Suppressor macrophage treated with lipopolysaccharide for 1 hour (primary cell): ENCODE measurements at places on chromosomes 2 and 18.

DNA sequence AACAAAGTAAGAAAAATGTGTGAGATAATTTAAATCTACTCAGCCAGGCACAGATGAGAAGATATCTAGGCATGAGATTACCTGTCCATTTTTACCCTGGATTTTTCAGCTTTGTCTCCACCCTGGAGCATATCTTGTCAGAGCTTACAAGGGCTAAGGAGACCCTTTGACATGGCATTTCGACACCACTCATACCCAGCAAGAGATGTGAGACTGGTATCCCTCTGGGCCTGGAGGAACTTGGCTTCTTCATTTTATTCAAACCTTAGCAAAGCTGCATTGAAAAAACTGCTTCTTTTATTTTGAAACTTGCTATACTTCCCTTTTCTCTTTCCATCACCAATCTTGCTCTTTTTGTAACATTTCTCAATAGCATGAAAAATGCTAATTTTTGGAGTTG lies 194.9 kb upstream of the HNMT start:
- no peak for DNase-seq

- DNase-seq = no peak
Observed at GRCh38 chr2:217553679-217554078, 449.1 kb downstream of the TNS1 start.

GRCh38 chr18:59038295-59039039 lies 101.2 kb upstream of the SEC11C start:
- DNase-seq = no peak

- DNase-seq = no peak
Observed at GRCh38 chr2:42639340-42640077, 71.1 kb downstream of the MTA3 start.

- DNase-seq = no peak
Observed at GRCh38 chr2:215779912-215780311, 233.4 kb downstream of the MREG start.

- DNase-seq = no peak
Observed at GRCh38 chr2:115219296-115219695, 776.9 kb downstream of the DPP10 start.

- no peak for DNase-seq
Observed at GRCh38 chr2:136178941-136179601, 61.1 kb upstream of the CXCR4 start.

DNA sequence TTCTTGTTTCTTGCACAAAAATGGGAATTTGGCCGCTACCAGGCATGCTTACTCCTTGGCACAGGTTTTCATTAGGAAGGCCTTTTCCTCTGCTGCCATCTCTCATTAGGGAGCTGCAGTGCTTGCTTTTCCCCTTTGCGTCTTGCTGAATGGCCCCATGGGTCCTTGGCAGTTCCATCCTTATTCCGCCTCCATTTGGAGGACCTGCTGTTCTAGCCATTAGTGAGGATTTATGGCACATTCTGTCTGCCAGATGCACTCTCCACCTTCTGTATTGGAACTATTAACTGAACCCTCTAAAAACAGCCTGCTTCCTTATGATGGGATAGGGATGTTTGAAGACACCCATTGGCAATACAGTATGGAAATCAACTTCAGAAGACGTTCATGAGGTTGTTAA lies 103.5 kb upstream of the NOSTRIN start:
- DNase-seq = no peak

- no peak for DNase-seq
Observed at GRCh38 chr2:18927525-18928232, 338.3 kb upstream of the NT5C1B start.

- no peak for DNase-seq
Observed at GRCh38 chr2:48566592-48567310, 36.8 kb downstream of the STON1 start.

DNA sequence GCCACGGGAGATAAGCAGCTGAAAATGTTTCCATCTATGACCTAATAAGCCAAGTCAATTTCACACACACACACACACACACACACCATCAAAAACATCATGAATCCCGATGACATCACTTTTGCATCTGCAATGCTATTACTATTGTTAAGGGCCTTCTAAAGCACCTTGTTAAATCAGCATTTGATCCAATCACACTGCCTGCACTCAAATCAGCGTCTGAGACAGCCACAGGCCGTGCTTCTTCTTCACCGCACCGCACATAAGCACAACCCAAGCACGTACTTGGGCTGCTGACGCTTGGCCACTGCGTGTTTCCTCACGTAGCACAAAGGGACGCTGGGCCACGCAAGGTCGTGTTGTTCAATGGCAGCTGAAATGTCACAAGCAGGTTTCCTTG lies 15.8 kb upstream of the MTCL1 start:
- DNase-seq = no peak

- DNase-seq = peak; percentile 28
Observed at GRCh38 chr2:168992591-168993349, 38.4 kb downstream of the ABCB11 start.

DNA sequence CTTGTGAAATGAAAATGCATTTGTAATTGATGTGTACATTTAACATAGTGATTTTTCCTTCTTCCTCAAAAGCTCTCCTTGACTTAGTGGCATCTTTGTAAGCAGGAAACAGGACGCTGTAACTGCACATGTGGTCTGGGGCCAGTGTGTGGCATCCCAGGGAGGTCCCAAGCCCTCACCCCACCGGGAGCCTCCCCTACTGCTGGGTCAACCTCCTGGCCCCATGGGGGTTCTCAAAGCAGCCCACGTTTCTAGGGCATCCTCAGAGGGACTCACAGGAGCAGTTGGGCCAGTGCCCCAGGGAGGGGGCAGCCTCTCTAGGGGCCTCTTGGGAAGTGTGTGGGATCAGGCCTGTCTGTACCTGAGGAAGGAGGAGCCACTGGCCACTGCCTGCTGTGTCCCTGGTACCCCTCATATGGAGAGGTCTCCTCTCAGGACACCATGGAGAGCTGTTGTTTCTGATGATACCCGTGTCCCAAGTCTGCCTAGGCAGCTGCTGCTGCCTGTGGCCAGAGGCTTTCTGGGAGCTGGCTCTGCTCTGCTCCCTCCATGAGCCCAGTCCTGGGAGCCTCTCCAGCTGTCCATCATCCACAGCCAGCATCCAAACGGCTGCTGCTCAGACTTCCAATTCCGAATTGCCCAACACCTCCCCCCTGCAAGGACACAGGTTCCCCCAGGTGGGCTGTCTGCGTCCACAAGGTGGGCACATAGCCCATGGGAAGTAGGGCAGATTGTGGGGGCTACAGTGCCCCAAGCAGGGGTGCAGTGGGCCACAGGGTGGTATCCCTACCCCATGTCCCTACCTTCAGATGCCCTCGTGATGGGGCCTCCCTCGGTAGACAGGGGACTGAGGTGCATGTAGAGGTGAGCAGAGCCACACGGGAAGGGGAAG lies 13.4 kb downstream of the ARHGEF4 start:
- DNase-seq = no peak

GRCh38 chr2:15563227-15564100 lies 2.3 kb upstream of the NBAS start:
- DNase-seq = no peak

DNA sequence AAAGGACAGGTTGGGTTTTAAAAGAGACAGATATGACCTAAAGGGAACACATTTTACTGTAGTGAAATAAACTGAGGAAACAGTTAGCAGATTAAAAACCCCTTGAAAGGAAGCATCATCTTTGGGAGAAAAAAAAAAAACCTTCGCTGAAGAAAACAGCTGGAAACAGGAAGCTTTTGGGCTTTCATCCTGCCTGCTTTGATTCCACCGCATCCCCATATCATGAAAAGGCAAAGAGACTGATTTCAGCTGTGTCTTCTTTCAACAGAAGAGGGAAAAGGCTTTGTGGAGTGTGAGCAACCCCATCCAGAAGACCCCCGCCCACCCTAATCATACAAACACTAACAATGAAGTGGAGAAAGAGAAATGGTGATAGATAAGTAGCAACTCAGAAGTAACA lies 86.4 kb downstream of the TCF4 start:
- no peak for DNase-seq

DNA sequence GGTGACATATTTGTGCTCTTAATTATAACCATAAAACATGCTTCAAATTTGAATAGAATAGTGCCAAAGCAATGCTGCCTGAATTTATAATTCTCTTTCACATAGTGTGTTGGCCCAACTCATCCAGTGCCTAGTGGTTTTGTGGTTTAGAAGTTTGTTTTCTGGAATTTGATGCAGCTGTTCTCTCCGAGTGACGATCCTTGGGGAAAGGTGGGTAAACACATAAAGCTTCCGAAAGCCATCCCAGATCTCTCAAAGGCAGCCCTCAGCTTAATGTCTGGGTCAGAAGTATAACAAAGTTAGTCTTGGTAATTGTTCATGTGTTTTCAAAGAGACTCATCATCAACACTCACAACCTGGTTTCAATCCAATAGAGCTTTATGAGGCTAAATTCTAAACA lies 235.6 kb upstream of the CDH2 start:
- DNase-seq = no peak

- DNase-seq = no peak
Observed at GRCh38 chr18:9960258-9960904, 46.6 kb downstream of the VAPA start.

DNA sequence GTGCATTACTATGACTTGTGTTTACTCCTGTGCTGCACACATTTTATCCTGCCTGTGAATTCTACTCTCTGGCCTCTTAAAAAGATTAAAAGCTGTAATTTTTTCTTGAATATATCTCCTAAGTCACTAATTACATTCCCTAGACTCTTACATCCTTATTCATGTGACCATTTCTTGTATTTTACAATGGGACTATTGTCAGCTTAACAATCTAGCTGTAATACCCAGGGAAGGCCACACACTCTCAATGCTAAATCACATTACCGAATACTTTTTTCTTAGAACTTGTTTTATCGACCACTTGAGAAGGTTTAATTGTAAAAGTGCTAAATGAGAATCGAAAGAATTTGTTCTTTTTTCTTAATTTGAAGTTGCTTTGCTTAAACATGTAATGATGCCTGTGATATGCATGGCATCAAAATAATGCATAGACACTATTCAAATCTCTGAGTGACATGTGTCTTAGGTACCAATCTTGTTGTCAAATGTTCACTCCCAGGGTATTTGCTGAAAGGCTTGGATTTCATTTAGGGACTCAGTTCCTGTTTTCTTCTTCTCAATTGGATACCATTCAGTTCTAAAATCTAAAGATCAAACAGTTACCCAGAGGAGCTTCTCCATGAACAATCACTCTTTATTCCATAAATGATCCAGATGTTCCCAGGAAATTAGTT lies 498.5 kb downstream of the DPP10 start:
- no peak for DNase-seq

- DNase-seq = no peak
Observed at GRCh38 chr2:127065299-127065939, 41.5 kb downstream of the BIN1 start.

GRCh38 chr2:11865378-11865777 lies 118.9 kb downstream of the LPIN1 start:
- peak; percentile 34 for DNase-seq

- DNase-seq = no peak
Observed at GRCh38 chr2:60317034-60317386, 236.4 kb downstream of the BCL11A start.

- peak; percentile 48 for DNase-seq
Observed at GRCh38 chr2:165897726-165898125, 55.9 kb downstream of the TTC21B start.

- no peak for DNase-seq
Observed at GRCh38 chr2:146477383-146477782, 1367.4 kb upstream of the ACVR2A start.

DNA sequence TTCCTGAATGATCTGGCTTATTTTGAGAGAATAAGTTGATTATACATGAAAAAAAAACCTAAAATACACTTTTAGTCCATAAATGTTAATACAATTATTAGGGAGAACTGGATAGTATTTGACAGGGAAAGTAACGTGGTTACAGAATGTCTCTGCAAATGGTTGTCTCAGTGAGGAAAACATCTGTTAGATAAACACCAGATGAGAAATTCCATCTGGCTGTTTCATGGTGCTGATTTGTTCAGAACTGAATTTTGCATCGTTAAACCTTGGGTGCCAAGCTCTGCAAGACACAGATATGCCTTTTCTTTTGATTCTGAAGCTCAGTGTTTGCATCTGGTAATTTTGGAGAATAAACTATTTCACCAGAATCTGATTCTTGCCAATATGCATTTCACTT lies 90.4 kb downstream of the SCN3A start:
- no peak for DNase-seq

- no peak for DNase-seq
Observed at GRCh38 chr18:31195063-31195462, 32.4 kb upstream of the DSC1 start.

DNA sequence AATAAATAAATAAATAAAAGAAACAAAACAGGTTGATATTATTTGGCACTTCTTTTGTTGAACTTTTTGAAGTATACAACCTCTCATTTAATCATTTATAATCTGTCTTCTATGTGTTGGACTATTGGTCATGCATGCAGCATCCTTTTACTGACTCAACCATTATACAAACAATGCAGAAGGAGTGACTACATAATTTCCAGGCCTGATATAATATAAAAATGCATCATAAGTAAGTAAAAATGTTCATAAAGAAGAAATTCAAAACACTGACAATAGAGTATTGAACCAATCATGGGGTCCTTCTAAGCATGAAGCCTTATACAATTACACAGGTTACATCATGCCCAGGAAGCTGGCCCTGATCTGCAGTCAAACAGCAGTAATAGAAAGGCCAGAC lies 141.5 kb upstream of the FN1 start:
- DNase-seq = no peak

DNA sequence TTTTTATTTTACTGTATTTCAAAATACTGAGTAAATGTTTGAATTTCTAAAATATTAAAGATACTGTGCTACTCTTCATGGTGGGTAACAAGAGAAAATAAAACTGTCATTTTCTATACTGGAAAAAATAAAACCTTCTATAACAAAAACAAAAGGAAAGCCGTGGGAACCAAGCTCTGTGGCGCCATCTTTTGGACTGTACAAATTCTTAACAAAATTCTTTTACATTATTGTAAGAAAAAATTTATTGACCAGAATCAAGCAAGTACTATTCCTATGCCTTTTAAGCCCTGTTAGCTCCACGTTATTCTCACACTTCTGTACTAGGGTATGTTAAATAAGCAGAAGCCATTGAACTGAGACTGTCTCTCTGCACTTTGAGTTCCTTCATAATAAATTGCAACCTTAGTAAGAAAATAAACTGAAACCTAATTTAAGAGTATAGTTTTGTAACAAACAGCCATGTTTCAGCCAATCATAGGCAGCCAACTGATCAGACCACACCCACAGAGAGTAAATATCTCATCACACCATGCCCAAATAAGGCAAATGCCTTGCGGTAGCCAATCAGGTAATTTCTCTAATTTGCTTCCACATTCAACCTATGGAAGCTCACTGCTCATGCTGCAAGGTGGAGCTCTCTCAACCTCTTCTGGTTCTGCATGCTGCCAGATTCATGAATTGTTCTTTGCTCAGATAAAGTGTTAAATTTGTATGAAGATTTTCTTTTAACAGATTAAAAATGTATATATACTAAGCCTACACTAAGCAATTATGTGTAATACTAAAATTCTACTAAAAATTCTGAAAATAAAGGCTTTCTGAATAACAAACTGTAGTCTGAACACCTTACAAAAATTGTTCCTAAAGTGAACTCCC lies 42.2 kb downstream of the HIBCH start:
- peak; percentile 51 for DNase-seq

GRCh38 chr2:129748653-129749052 lies 230.8 kb upstream of the RAB6C start:
- DNase-seq = no peak
